GM13976 (cell line): ENCODE measurements at places on chromosomes 1 and 21.
A peak's percentile ranks its signal among the peaks of the same experiment; 100 is the strongest.

DNA sequence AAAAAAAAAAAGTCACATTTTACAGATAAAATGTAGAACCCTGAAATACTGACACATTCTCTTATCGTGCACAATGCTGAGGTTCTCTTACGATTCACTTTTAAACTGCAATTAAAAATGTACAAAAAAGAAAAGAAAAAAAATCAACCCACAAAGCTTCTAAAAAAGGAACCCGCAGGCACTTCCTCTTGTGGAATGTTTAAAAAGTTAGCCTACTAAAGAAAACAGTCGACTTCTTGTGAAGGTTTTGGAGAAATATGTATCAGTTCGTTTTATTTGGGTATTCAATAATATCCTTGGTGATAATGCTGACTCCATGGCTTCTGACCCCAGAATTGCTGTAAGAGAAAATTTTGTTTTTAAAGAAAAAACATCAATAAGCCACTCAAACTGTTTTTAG, 10.2 kb downstream of the HNRNPU start:
- DNase-seq, result no peak

GRCh38 chr1:4755301-4755845, 101.0 kb downstream of the AJAP1 start:
- no peak for DNase-seq

- no peak for DNase-seq
Observed at GRCh38 chr1:82116105-82116504, 315.4 kb downstream of the ADGRL2 start.

- DNase-seq, result no peak
Observed at GRCh38 chr1:73092383-73092782, 810.0 kb upstream of the NEGR1 start.

DNA sequence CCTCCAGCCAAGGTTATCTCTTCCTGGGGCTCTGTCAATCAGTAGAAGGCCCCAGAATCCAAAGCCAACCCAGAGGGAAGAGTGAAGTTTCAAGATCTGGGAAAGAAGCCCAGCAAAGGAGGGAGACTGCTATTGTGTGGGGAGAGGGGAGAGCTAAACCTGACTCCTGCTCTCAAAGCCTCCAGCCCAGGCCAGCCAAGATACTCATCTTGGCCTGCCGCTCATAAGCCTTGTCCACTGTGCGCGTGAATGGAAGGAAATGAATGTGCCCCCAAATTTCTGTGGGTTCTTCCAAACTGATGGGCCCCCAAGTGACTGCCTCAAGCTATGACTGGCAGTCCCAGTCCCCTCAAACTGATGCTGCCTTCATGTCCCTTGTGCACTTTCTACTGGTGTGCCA, 2.0 kb downstream of the PLXNA2 start:
- no peak for DNase-seq

GRCh38 chr1:55546553-55546952, 331.4 kb upstream of the USP24 start:
- DNase-seq, result no peak

GRCh38 chr1:222867316-222867715, 52.5 kb downstream of the DISP1 start:
- no peak for DNase-seq

GRCh38 chr1:26409191-26409807, 1.3 kb upstream of the LIN28A start:
- DNase-seq, result no peak

DNA sequence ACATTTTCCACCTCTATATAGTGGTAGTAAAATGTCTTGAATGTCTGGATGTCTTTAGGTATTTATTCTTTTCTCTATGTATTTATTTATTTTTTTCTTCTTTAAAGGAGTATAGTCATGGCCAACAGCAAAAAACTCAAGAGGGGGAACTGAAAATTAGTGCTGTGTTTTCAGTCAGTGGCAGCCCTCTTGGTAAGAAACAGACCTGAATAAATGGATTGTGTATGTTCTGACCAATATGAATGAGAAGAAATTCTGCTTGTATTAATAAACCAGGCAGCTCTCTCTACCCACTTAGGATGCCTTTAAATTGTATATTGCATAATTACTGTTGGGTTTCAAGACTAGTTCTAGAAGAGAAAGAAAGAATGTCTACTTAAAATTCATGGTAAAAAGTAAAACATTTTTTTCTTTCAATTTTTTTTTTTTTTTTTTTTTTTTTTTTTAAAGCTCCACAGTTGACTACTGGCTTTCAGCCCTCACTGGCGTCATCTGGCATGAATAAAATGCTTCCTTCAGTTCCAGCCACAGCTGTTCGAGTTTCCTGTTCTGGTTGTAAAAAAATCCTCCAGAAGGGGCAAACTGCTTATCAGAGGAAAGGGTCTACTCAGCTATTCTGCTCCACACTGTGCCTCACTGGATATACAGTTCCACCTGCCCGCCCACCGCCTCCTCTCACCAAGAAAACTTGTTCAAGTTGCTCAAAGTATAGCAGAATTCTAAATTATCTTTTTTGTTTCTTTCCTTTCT, 101.6 kb downstream of the ZMYM4 start:
- DNase-seq, result peak; percentile 21

DNA sequence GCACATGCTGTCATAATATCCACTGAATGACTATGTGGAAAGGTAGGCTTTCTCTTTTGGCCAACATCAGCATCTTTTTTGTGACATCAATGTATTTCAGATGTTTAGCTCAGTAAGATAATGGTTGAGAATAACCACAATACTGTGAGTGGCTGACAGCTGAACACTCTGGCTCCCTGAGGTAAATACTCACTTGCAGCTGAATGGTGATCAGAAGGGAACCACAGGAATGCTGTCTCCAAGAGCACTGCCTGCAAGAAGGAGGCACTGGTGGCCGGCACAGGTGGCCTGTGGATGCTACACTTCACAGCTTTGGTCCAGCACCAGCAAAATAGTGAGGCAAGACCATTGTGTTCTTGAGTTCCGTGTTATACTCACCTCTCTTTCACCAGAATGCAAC, 118.7 kb upstream of the PPM1J start:
- no peak for DNase-seq

- no peak for DNase-seq
Observed at GRCh38 chr1:41851589-41851988, 67.1 kb downstream of the HIVEP3 start.

GRCh38 chr1:30706528-30706927, 16.9 kb downstream of the MATN1 start:
- no peak for DNase-seq

- no peak for DNase-seq
Observed at GRCh38 chr1:6349254-6349943, 44.2 kb downstream of the ACOT7 start.

DNA sequence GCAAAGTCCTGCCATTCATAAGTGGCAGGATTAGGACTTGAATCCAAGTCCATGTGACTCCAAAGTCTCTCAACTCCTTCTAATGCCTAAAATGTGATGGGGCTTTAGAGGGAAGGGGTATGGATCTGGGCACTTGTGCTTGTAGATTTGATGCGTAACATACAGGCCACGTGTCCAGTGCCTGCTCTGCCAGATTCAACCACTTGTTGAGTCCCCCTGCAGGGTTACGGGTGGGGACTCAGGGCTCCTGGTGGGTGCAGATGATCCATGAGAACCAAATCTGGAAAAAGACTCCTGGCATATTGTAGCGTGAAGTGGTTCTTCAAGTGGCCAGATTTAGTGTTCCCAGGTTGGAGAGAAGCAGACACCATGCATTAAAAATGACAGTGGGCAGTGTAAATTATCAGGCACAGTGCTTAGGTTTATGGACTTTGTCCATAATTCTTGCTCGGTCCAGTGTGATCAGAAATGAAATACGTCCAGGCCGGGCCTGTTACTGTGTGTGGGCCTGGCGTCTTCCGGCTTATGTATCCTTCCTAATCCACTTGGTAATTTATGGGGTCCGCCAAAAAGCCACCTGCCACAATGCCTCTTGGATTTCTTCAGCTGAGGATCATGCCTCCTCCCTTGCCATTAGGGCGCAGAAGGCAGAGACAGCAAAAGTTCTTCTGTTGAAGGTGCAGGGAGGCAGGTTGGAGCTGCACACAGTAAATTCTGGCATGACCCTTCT, 51.2 kb upstream of the LRP8 start:
- no peak for DNase-seq

GRCh38 chr21:36719614-36720013, 20.7 kb downstream of the SIM2 start:
- no peak for DNase-seq

DNA sequence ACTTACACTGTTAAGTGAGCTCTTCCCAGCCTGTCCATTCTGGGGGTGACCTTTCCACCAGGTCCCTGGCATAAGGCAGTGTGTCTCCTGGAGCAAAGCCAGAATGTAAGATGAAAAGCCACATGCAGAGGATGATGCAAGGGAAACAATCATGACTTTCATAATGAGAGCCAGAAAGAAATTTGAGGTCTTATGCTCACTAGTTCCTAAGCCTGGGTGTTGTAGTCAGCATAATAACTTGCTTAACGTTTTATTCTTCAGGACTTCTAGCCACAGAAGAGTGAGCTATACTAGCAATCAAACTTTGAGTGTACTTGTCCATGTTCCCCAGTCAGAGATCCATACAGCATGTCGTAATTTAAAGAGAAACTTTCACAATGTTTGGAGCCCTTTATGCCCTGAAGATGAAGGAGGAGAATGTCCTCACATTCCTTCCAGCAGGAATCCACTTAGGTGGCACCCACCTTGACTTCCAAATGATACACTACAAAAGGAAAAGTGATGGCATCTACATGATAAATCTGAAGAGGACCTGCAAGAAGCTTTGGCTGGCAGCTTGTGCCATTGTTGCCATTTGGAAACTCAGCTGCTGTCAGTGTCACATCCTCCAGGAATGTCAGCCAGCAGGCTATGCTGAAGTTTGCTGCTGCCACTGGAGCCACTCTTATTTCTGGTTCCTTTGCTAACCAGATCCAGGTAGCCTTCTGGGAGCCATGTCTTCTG, 60.5 kb upstream of the FOXD3 start:
- DNase-seq, result no peak

DNA sequence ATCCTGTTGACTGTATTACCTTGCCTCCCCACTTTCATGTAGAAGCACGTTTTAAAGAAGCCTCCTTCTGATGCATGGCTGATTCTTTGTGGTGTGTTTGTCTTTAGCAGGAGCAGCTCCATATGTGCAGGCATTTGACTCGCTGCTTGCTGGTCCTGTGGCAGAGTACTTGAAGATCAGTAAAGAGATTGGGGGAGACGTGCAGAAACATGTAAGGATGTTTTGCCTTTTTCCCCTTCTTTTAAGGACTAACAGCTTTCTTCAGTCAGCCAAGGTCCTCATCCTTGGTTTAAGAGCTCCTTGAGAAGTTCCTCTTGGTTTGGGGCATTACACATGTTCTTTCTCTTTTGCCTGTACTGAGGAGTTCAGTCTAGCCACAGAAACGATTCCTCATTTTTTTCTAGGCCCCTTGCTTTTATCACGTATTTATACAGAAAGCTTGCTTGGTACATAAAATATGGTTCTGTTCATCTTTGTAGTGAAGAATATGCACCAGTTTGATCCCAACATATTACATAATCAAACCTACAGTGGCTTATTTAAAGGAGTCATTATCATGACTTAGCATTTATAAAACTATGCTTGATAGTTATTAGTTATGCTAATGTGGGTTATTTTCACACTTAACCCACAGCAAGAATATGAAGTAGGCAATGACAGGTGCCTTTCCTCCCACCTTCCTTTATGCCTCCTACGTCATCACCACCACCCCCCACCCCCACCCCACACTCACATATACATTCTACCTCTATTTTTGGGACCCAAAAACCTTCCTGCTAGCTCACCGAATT, 19.6 kb downstream of the CAP1 start:
- no peak for DNase-seq

- no peak for DNase-seq
Observed at GRCh38 chr1:173332026-173332425, 124.9 kb upstream of the TNFSF4 start.

DNA sequence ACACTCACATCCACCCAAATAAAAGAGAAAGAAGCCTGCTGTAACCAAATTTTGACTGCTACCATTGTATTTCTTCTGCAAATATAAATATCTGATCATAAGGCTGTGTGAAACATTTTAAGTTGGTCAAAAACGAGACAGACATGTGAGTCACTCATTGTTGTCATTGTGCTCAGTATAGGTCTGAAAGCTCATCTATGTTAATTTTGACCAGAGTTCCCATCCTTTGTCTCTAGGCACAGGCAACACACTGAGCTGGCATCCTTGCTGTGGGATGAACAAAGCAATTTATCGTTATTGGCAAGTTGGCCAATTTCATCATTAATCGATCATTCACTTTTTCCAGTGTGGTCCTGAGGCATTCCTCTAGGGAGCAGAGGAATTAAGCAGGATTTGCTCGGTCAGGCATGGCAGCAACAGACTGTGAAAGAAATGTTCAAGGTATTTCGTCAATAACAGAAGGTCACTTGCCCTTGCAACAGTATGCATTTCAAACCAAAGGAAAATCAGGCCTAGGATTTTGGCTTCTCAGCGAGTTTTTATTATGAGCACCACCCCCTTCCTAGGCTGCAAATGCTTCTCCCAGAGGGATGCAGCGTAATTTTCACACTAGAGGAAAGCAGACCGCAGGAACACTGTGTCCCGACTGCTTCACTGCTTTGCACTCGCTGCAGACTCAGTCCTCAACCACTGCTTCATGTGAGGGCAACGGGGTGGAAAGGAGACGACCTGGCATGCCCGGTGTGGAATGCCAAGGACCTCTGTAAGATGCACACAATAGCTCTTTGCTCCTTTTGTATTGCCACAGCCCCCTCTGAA, 87.9 kb upstream of the SMYD2 start:
- DNase-seq, result no peak

- no peak for DNase-seq
Observed at GRCh38 chr1:41822866-41823265, 95.9 kb downstream of the HIVEP3 start.

DNA sequence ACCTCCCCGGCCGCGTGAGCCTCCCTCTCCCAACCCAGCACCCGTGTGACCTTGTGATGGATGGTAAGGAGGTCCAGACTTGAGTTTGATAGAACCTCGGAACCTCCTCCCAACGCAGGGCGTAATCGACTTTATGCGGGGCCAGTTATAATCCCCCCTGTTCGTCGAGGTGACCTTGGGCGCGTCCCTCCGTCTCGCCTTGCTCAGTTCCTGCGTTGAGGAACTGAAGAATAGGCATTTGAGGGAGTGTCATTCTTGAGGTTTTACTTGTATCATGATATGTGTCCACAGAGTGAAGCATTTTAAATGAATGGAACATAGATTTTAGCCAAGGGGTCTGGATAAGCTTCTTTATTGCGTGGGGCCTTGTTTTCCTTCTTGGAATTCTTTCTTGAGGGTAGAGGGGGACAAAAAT, 433 bp downstream of the TIMM17A start:
- no peak for DNase-seq

DNA sequence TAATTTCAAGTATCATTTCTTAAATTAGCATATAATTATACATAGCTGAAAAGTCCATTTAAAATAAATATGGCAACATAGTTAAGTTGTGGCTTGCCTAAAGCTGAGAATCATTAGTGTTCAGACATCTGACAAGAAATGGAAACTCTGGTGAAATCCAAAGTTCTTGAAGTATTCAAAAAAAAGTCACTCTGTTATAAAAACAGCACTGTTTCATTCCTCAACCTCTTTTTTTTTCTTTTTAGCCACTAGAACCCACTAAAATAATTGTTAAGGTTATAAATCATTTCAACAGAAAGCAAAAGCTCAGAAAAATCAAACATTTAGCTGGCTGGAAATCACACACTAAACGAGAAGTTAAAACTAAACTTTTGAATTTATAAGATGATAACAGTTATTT, 476.7 kb downstream of the LTN1 start:
- DNase-seq, result no peak
